T-helper 17 cell (primary cell): ENCODE measurements at places on chromosomes 6 and 20.

- no peak for DNase-seq
Measured at GRCh38 chr6:75135450-75135849, 70.4 kb downstream of the COL12A1 start.

DNA sequence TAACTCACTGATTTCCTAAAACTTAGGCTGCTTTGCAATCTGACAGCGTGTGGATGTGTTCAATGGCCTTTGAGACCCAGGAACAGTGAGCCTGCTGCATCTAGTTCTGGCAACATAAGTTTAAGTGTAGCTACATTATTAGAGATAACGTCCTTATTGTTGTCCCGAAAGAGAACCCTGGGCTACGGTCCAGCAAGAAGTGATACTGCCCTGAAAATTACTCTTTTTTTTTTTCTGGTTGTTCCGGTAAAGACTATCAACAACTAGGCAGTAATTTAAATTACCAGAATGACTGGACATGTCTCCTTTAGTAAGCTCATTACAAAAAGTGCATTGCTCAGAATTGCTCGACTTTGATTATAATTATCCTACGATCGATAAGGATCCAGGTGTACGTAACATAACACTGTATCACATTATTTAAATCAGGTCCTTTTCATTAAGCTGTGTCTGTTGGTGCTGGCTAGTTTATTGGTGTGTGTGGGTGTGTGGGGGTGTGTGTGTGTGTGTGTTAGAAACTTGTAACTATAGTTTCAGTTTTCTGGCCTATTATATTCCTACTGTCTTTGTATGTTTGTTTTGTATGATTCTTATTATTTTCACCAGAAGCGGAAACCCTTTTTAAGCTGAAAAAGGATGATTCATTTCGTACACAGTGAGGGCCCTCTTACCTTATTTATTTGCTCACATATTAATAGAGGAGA lies 3.0 kb downstream of the TSHZ2 start:
- DNase-seq, result no peak

GRCh38 chr6:72533606-72534005 lies 88.3 kb upstream of the KCNQ5 start:
- no peak for DNase-seq

DNA sequence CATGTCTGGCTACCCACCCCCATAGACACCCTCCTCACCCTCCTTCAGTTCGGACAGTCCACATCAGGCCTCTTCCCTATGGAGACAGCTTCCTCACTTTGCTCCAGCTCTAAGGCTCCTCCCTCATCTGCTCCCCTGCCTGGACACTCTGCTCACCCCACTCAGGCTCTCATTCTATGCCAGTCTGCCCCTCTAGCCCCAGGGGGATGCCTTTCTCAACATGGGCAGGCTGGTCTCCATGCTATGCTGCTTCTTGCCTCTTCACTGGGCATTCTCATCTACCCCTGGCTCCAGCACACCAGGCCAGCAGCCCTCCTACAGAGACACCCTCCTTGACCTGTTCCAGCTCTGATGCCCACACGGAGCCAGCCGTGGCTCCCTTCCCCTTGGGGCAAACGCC lies at the start of gene WFDC8:
Gene WFDC8 (minus strand): TSS at position 101 of the 400 bp plus-strand sequence. CDS start 37 bp downstream, at position 64.
- no peak for DNase-seq

DNA sequence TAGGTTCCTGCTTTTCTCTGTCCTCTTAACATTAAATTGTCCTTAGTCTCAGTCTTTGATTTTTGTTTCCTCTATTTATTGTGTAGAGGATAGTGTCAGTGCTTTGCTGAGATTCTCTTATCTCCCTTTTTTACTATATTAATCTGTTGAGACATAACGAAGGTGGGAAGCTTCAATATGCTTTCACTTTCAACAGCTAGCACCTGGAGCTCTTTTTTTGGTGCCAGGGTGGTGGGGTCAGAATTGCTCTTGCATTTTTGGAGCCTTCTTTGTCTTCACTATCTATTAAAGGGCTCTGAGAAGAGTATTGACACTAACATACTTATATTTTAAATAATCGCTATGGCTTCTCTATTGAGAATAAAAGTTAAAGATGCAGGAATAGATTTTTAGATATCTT lies 97.1 kb upstream of the EPHA7 start:
- no peak for DNase-seq

DNA sequence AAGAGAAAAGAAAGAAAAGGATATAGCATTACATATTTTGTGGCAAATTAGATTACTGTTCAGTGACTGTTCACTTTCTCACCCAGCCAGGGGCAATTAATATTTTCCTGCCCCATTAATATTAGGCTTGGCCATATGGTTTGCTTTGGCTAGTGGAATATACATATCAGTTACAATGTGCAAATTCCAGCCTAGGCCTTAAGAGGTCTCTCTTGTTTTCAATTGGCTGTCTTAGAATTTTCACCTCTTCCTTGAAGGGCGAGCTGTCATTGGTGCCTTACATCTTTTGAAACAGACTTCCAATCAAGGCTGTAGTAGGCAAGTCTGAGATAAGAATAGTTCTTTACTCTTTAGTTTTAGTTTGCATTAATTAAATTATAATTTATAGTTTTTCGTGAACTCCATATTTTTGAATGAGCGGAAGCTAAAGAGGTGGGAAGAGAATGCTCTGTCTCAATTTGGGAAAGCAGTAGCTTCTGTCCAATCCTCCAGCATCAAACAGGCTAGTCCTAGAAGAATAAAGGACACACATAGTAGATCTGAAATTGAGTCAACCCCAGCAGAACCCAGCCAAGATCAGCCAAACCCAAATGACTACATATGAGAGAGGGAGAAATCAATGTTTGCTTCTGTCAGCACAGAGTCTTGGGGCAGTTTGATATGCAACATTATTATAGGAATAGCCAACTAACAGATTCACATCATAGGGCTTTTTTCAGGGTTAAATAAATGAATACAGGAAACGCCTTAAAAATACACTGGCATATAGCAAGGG lies 6.3 kb upstream of the CSNK2A1 start:
- no peak for DNase-seq
